ENCODE measurements at places on chromosomes 3 and 15.

GRCh38 chr3:8077126-8077525 is 424.5 kb upstream of the LMCD1 start:
- no peak for DNase-seq

GRCh38 chr15:83413054-83413719 is 34.0 kb upstream of the SH3GL3 start:
- no peak for DNase-seq

DNA sequence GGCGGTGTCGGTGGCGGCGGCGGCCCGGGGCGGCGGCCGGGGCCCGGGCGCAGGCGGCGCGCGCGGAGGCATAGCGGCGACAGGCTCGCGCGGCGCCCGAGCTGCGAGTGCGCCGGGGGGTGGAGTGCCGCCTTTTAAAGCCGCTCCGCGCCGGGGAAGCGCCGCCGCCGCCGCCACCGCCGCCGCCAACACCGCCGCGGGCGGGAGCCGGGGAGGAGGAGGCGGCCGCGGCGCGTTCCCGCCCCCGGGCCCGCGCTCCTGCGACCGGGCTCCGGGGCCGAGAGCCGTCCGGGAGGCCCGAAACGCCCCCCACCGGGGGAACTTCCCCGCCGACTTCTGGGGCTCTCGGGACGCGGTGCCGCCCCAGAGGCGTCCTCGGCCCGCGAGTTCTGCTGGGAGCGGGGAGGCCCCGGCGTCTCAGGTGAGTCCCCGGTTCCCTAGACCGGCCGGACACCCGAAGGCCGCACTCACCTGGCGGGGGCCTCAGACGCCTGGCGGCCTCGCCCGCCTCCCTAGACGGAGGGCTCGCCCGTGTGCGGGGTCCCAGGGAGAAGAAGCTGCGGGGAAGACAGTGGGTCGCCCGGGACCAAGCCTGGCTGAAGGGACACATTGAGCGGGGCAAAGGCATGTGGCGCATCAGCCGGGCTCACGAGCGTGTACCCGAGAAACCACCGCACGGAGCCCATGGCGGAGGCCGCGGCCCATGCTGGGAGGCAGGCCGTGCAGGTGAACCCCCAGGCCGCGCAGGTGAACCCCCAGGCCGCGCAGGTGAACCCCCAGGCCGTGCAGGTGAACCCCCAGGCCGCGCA is at the start of gene PCSK6:
Gene PCSK6, minus strand, starts transcription at position 109 of the 809 bp plus-strand sequence. Its CDS starts 37 bp downstream, at position 72.
- DNase-seq = no peak

GRCh38 chr3:191330530-191331048 is 263 bp upstream of the UTS2B start:
- no peak for DNase-seq

- DNase-seq = no peak
Measured at GRCh38 chr3:40653878-40654277, 129.1 kb downstream of the ZNF621 start.

DNA sequence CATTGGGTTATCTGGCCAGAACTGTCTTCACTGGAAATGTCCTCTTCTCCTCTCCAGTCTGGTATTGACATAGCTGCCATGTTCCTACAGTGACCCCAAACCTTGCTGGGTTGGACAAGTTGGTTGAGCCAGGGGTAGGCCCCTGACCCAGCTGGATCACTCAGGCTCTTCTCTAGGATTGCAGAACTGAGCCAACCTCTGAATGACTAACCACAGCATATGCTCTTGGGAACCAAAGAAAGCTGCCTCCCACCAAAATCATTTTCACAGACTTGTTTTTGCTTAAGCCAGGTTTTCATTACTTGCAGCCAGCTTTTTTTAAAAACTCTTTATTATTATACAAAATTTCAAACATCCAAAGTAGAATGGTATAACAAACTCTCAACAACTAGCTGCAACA is 41.4 kb downstream of the FSIP1 start:
- no peak for DNase-seq

- DNase-seq = no peak
Measured at GRCh38 chr15:39211108-39211979, 369.5 kb upstream of the THBS1 start.

DNA sequence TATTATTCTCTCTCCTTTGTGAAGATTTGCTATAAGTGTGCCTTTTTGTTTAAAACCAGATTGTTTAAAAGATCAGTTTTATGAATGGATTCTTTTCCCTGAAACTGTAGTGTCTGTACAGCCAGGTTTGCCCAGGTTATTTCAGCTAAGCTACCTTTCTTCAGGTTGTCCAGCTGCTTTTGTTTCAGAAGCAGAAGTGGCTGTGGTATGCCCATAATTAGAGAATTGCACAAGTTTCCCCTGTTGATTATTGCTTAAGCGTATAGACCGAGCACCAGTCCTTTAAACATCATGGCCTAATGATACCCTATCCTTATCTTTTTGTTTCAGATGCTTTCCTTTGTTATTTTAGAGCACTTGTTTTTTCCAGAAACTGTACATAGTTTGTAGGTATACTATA is 10.2 kb downstream of the ASB7 start:
- DNase-seq = no peak

DNA sequence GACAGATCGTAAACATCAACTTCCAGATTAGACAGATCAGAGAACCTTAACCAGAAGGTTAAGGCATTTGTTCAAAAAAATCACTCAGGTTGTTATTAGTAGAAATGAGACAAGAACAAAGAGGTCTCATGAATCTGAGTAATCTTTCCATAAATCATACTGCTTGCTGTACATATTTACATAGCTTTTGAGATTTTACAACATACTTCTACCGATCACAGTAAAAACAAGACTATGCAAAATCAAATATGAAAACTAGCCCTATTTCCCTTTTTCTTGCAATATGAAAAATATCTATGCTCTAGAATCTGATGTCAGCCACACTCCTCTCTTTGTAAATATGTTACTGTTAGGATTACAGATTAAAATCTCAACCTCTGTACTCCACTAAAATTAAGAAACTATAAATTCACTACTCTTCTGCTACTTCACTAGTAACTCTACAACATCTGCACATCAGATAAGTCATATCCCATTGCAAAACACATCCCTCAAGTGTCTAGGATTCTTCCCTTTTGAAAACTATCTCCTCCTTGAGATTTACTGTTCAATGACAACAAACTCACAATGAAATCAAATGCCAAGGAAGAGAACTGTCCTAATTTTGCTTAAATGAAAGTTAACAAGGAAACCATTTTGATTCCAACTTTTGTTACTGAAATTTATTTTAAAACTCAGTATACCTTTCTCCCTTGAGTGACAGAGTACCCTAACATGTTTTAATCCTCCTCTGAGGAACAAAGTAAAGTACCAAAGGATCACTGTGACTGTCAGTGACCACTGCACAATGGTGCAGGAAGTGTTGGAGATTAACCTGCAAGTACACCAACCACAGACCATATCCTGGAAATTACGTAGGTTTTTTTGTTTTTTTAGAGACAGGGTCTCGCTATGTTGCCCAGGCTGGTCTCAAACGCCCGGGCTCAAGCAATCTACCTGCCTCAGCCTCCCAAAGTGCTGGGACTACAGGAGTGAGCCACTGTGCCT is 12.8 kb downstream of the DCUN1D1 start:
- no peak for DNase-seq

GRCh38 chr3:192212979-192213378 is 514.4 kb downstream of the FGF12 start:
- no peak for DNase-seq

DNA sequence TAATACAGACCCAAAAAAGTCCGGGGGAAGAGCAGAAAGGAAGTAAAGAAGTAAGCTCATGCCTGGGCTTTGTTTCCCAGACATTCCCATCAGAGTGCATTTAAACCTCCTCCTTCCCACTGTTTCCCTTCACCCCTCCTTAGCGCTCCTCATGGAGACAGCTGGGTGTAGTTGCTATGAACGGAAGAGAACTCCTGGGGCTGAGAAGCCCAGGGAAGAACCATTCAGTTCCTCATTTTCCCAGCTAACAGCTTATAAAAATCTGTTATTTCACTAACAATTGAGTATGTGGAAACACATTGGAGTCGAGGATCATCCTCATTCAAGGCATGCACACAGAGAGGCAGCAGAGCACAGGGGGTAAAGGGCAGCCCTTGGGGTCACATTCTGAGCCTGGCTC is 299.3 kb downstream of the SHQ1 start:
- no peak for DNase-seq

- no peak for DNase-seq
Measured at GRCh38 chr15:51134416-51135199, 39.9 kb upstream of the TNFAIP8L3 start.

DNA sequence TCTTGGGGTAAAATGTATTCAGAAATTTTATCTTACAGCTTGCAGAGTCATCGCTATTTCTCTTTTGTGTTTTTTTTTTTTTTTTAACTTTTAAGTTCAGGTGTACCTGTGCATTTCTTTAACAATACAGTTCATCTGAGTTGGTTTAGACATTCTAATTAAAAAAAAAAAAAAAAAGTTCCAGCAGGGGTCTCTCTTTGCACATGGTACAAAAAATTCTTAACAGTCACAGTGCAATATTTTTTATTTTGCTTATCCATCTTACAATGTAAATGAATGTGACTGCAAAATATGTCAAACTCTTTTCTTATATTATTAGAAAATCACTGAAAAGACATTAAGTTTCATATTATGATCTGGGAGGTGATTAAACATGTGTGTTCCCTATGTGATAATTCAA is 47.5 kb upstream of the SLC9A9 start:
- no peak for DNase-seq

- no peak for DNase-seq
Measured at GRCh38 chr3:71195492-71195891, 388.0 kb downstream of the FOXP1 start.

DNA sequence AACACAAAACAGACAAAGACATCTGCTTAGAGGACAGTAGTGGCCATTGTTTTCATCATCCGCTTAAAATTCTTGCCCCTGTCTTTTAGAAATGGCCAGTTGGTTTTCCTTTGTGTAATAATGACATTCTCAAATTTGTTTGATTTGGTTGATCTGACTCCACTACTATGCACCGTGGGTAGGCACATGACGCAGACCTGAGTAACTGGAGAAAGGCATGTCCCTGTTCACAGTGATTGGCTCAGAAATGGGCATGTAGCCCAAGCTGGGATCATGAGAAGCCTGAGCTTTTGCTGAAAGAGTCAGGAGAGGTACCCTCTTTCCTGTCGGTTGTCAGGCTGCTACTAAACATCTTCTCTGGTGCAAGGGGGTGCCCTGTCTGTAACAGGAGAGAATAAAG is 36.6 kb upstream of the MAGI1 start:
- DNase-seq = no peak

DNA sequence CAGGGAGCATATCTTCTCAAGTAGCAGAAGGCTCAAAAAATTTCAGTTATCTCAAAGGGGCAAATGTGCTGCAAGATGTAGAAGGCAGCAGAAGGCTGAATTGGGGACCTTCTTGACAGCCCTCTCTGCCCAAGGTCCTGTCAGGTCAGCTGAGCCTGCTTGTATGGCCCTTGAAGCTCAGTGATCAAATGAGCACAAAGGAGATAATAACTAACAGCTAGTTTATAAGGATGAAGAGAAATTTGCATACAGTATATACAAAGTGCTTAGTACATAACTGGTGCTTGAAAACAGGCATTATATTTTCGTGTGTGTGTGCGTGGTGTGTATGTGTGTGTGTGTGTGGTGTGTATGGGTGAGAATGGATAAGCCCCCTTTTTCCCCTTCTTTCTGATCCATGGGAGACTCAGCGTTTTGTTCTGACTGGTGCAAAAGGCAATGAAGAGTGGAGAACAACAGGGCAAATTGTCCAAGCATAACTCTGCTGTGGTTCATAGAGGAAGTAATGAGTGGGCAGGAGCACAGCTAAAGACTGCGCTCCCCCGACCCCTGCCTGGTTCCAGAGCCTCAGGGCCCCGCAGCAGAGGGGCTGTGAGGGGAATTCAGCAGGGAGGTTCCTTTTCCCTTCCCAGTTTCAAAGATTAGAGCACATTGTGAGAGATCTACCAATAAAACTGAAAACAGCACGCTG is 356.8 kb upstream of the NR2F2 start:
- no peak for DNase-seq

- DNase-seq = no peak
Measured at GRCh38 chr3:151146071-151146730, 56.8 kb downstream of the GPR171 start.

GRCh38 chr3:99817047-99817436 is 620 bp upstream of the CMSS1 start:
- DNase-seq = no peak

DNA sequence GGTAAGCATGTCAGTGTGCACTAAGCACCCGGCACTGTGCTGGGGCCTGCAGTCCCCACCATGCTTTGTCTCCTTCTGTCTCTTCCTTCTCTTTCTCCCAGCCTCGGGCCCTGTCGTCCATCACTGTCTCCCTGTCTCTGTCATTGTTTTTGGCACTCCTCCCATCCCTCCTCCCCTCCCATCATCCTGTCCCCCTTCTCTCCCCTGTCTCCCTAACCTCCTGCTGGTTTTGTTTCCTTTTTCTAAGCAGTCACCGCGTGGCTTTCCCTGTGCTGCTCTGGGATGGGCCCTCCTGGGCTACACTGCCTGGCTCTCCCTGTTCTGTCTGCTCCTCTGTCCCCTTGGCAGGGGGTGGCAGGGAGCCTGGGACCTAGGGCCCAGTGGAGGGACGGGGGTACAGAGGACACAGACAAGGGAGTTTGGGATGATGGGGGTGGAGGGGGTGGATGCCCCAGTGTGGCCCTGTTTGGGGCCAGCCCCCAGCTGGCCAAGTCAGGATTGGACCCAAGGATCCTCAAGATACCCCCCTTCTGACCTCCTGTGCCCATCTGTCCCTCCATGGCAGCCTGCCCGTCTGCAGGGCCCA is 5.7 kb downstream of the CHST13 start:
- no peak for DNase-seq

DNA sequence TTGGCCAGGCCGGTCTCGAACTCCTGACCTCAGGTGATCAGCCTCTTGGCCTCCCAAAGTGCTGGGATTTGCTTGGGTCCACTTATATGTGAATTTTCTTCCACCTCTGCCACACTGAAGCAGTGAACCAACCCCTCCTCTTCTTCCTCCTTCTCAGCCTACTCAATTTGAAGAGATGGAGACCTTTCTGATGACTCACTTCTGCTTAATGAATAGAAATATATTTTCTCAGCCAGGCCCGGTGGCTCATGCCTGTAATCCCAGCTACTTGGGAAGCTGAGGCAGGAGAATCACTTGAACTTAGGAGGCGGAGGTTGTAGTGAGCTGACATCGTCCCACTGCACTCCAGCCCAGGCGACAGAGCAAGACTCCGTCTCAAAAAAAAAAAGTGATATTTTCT is 46.8 kb upstream of the GATM start:
- DNase-seq = no peak

- DNase-seq = no peak
Measured at GRCh38 chr3:46989146-46989810, 9.8 kb downstream of the NBEAL2 start.

DNA sequence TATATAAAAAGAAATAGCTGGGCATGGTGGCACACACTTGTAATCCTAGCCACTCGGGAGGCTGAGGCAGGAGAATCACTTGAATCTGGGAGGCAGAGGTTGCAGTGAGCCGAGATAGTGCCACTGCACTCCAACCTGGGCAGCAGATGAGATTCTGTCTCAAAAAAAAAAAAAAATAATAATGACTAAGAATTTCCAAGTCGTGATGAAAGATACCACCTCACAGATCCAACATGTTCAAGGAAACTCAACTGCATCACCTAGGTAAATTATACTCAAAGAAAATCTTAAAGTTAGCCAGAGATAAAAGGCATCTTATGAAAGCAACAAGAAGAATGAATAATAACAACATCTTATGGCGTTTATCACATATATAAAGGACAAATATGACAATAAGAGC is 50.1 kb downstream of the DOCK3 start:
- no peak for DNase-seq
